ENCODE measurements at places on chromosomes 13 and 19.

DNA sequence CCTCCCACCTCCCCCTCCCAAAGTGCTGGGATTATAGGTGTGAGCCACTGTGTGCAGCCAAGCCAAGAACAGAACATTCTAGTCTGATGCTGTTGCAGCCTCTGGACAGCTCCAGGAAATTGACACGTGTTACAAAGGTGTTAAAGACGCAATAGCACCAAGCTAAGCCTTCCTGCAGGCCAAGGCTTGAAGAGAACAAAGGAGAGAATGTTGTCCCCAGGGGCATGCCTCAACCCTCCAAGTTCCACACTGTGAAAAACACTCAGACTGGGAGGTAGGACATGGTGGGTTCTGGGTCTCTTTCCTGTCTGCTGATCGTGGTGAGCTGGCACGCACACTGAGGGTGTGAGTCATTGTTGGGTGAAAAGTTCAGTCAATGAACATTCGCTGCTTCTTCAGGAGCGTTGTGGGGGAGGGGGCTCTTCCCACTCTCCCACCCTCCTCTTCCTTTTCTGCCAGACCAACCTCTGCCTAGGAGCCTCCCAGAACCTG, 5.3 kb upstream of the PTPRS start:
- no peak for DNase-seq

- no peak for DNase-seq
Observed at GRCh38 chr19:56083668-56084067, 37.4 kb downstream of the ZNF787 start.

- no peak for DNase-seq
Observed at GRCh38 chr19:12751635-12752034, at the start of gene BEST2. BEST2 (plus strand) TSS chr19:12751791; CDS start chr19:12752593, 802 bp downstream.

DNA sequence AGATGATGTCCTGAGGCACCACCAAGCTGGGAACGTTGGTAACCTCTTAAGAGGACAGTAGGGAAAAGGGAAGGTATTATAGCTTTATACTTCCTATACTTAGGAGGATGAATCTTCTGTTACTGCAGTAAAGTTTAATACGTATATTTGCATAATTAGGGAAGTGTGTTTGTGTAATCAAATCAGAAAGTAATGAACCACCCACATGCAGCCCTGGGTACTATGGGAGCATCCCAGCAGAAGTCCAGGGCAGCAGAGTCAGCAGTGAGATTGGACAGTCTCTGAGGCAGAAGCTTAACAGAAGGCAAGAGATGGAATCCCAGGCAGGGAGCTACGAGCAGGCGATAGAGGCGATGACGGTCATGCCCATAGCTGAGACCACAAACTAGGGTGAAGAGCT, 12.5 kb downstream of the SAFB start:
- no peak for DNase-seq

DNA sequence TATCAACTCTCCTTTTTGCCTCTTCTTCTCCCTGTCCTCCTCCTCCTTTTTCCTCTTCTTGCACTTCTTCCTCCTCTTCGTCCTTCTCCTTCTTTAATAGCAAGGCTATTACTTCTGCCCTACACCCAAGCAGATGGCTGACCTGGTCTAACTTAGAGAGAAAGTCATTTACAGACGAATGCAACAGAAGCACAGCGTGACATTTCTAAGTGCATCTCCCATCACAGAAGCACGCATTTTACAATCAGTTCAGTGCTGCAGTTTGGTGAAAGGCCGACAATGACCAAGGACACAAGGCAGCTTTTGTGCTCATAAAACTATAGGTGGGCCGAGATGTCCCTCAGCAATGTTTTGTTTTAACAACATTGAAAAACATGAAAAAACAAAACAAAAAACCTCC, 231.5 kb downstream of the FGF14 start:
- no peak for DNase-seq

DNA sequence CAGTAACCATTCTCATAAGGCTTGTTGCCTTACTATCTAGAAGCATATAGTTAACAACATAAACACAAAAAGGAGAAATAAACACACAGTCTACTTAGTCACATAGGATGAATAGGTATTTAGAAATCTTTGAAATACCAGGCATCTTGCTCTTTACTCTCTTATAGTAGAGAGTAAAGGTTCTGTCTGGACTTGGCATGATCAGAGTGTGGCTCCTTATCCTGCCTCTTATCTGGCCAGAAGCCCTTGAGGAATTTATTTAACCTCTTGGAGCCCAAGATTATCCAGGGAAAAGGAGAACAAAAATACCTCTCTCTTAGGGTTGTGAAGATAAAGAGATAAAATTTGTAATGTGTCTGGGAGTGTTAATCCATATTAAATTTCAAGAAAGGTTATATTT, 100.2 kb upstream of the MBNL2 start:
- DNase-seq: no peak

GRCh38 chr13:27233964-27234363, 17.4 kb upstream of the RPL21 start:
- DNase-seq: no peak

DNA sequence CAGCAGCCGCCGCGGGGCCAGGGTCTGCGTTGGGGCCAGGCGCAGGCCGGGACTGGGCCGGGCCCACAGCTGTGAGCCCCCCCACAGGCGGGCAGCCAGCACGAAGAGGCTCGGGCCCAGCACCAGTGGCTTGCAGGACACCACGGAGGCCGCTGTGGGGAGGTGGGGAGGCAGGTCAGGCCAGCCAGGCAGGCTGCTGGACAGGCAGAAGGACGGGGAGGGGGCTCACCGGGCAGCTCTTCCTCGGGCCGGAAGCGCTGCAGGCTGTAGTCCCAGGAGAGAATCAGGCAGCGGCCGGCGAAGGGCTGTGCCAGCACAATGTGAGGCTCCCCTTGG, 8.3 kb downstream of the LGI4 start:
- DNase-seq: no peak

DNA sequence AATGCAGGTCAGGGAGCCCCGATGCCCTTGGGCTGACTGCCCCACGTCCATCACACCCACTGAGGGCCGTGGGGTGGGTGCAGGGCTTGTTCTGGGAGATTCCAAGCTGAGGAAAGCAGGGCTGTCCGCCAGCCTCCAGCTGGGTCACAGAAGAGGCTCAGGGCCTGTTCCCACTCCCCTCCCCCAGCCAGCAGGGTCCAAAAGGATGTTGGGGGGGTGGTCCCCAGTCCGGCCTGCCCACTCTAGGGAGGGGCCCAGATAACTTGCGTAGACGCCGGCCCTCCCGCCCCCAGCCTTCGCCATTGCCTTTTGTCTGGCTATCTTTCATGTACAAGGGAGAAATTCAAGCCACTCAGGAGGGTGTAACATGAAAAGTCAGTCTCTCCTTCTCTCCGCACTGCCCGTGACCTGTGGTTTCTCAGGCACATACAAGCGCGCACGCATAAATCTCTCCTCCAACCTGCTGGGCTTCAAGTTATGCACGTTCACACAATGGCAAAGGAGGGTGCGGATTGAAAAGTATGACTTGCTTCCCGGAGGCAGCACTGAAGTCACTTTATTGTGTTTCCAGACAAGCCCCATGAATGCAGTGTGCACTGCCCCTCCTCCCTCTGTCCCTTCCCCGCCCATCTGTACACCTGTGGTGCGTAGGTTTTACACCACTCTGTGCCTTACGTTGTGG, 20.2 kb downstream of the CARM1 start:
- DNase-seq: no peak

DNA sequence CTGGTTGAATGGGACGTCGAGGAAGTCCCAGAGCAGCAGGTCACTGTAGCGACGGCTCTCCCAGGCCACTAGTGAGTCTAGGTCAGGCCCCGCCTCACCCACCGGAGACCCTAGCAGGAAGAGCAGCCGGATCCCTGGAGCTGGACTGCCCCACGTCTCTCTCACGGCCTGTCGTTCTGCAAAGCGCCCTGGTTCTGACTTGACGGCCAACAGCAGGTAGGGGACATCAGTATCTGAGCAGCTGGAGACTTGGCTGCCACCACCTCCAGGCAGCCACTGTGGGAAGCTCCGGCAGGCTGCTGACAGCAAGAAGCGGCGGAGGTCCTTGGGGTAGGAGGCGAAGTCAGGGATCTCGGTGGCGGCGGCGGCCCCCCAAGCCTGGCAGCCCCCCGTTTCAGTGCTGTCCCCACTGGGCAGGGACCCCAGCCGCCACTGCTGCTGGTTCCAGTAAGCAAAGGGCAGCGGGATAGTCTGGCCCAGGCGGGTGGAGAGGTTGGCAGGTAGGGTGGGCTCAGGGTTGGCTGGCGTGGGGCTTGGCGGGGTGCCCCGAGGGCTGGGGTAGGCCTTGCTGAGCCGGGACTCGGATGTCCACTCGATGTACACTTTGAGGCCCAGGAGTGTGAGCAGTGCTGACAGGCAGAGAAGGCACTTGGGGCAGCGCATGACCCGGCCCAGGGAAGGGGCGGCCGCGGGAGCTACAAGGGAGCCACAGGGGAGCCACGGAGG, 895 bp downstream of the B3GNT8 start:
- no peak for DNase-seq

DNA sequence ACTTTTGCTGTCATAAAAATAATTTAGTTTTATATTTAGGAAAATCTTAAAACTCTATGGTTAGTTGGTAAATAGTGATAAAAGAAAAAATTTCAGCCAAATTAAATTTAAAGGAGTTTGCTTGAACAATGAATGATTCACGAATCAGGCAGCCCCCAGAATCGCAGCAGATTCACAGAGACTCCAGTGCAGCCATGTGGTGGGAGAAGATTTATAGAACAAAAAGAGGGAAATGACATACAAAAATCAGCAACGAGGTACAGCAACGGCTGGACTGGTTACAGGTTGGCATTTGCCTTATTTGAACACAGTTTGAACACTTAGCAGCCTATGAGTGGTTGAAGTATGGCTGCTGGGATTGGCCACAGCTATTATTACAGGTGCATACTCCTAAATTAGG, 96.4 kb upstream of the MYCBP2 start:
- no peak for DNase-seq

GRCh38 chr13:111005364-111005763, 90.5 kb upstream of the ANKRD10 start:
- DNase-seq: no peak

DNA sequence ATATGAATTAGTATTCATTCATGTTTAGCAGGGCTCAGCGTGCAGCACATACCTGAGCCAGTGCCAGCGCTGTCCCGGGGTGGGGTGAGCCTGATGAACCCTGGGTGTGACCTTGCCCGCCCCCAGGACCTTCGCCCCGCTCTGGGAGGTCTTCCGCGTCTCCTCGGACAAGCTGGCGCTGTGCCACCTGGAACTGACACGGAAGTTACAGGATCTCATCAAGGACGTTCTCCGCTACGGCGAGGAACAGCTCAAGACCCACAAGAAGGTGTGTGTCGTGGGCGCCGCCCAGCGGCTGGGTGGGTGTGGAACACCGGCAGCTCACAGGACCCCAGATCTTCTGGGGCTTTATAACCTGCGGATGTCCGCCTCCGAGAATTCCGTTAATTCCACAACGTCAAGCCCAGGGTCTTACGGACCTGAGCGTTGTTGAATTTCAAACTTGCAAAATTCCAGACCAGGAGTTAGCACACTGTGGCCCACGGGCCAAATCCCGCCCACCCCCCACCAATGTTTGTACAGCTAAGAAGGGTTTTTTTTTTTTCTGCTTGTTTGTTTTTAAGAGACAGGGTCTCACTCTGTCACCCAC, 15.4 kb downstream of the FCHO1 start:
- peak; percentile 87 for DNase-seq

DNA sequence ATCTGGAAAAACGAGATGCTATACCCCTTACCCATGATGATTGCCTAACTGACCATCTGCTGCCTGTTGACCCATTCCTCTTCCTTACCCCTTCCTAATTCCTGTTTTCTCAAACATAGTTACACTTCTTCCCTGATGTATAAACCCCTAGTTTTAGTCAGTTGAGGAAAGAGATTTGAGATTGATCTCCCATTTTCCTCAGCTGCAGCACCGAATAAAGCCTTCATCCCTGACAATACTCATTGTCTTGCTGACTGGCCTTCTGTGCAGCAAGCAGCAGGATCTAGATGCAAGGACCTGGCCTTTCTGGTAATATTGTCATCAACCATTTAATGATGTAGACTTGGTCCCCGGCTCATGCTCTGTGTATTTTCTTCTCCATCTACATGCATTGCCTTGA, 999 bp upstream of the ZNF264 start:
- no peak for DNase-seq

- no peak for DNase-seq
Observed at GRCh38 chr13:89061821-89062220, 1390.7 kb downstream of the SLITRK5 start.

DNA sequence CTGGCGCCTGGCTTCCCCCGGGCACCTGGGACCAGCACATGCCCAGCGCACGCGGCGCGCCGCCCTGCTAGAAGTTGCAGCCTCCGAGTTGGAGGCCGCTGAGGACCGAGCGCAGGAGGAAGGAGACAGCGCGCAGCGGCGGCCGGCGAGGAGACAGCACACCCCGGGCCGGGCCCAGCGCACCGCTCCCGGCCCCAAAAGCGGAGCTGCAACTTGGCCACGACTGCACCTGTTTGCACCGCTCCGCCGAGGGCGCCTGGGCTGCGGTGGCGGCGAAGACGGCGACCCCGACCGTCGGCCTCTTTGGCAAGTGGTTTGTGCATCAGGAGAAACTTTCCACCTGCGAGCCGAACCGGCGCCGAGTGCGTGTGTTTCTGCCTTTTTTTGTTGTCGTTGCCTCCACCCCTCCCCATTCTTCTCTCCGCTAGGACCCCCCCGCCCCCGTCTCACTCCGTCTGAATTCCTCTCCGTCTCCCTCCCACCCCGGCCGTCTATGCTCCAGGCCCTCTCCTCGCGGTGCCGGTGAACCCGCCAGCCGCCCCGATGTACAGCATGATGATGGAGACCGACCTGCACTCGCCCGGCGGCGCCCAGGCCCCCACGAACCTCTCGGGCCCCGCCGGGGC, at the start of gene SOX1:
Gene SOX1 (plus strand): TSS at position 34 of the 626 bp plus-strand sequence. CDS start 510 bp downstream, at position 544.
- no peak for DNase-seq

DNA sequence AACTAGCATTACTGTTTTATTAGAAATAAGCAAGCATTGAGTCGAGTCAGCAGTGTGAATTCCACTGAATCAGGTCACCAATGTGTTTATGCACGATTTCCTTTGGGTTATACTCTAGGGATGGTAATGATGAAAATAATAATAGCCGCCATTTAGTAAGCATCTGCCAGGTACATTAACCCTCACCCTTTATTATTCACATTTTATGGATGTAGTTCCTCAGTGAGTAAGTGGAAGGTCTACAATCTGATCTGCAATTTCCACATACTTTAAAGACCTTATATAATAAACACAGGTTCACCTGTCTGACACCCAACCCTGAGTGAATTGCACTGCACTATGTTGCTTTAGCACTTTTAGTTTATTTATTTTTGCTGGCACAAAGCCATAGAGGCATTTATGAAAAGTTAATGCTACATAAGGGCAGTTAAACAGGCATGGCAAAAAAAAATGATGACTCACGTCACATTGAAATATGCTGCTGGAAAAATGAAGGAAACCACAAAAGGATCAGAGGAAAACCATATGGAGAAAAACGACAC, 122.4 kb downstream of the TRPC4 start:
- DNase-seq: no peak

DNA sequence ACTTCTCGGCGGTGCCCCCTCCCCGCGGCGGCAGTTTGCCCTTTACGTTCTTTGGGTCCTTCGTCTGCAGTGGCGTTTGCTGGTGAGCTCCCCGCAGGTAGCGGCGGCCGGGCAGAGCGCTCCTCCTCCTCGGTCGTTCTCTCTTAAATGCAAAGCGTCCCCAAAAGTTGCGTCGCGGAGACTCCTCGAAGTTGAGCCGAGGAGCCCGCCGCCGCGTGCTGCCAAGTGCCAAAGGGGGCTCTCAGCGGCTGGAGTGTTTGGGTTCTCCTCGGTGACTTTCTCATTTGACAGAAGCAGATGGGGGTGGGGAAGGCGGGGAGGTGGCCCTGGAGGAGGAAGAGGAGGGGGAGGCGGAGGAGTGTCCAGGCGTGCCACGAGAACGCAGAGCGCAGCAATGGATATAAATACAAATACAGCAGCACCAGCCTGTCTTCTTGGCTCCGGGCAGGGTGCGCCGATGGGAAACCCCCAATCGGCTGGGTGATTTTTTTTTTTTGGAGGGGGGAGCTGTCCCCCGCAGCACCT, at the start of gene SOX21:
Gene SOX21 (minus strand): TSS at position 259 of the 525 bp plus-strand sequence. CDS start 496 bp downstream, outside the sequence.
- DNase-seq: peak; percentile 48

Data from hematopoietic multipotent progenitor cell treated with erythropoietin and hydrocortisone succinate and interleukin-3 and kit ligand, for 8 days (in vitro differentiated cells).